ENCODE measurements at places on chromosomes 7 and 10. TPM values are rescaled to one million over a fixed set of nuclear protein-coding genes. Genes with fewer than 3 reads are reported as not detected.

HMX2 gene
- not detected for total RNA-seq

NPY4R2 gene
- total RNA-seq: not detected

GIMAP5 gene
- total RNA-seq: 14.8 TPM

IKZF1 gene
- 4.4 TPM for total RNA-seq

NOM1 gene
- total RNA-seq: 37.8 TPM

FAM131B gene
- total RNA-seq: 13.0 TPM

RINT1 gene
- 30.0 TPM for total RNA-seq

PCGF6 gene
- total RNA-seq: 13.7 TPM

CDH23 gene
- total RNA-seq: 75.4 TPM

ADCY1 gene
- 43.0 TPM for total RNA-seq

EDRF1 gene
- 50.4 TPM for total RNA-seq

HOXA1 gene
- 0.44 TPM for total RNA-seq

CLDN3 gene
- 6.0 TPM for total RNA-seq

INA gene
- total RNA-seq: 102 TPM

C7orf57 gene
- 0.22 TPM for total RNA-seq

NXPH1 gene
- total RNA-seq: 1.6 TPM

PYROXD2 gene
- total RNA-seq: 5.9 TPM

ZNF239 gene
- total RNA-seq: 11.5 TPM

GNG11 gene
- 17.9 TPM for total RNA-seq

THSD7A gene
- 46.4 TPM for total RNA-seq

ASB15 gene
- not detected for total RNA-seq

IPMK gene
- total RNA-seq: 24.2 TPM

GTF2IRD1 gene
- total RNA-seq: 42.5 TPM

HOXA3 gene
- not detected for total RNA-seq

CHRM2 gene
- total RNA-seq: 1.4 TPM

LIPF gene
- not detected for total RNA-seq

GIMAP6 gene
- total RNA-seq: 11.7 TPM

PVRIG gene
- total RNA-seq: 0.33 TPM

MOGAT3 gene
- not detected for total RNA-seq

PCLO gene
- 34.6 TPM for total RNA-seq

PPA1 gene
- total RNA-seq: 123 TPM

PON1 gene
- not detected for total RNA-seq

CFAP69 gene
- 29.0 TPM for total RNA-seq

SPDYE18 gene
- 2.6 TPM for total RNA-seq

CD36 gene
- total RNA-seq: 89.8 TPM

KLLN gene
- 0.55 TPM for total RNA-seq

GIMAP8 gene
- total RNA-seq: 7.5 TPM

GIMAP4 gene
- 22.5 TPM for total RNA-seq

DLG5 gene
- 45.0 TPM for total RNA-seq

H2BK1 gene
- total RNA-seq: not detected

TMEM130 gene
- total RNA-seq: 14.4 TPM

Measured in camera-type eye (tissue), 1 donor.